ENCODE measurements at places on chromosomes 13 and 19.

- DNase-seq = no peak
These were observed 755 bp downstream of the SERTM1 start for GRCh38 chr13:36674337-36675212.

- DNase-seq = no peak
These were observed 776 bp downstream of the DNAJC3 start for GRCh38 chr13:95677564-95678266.

DNA sequence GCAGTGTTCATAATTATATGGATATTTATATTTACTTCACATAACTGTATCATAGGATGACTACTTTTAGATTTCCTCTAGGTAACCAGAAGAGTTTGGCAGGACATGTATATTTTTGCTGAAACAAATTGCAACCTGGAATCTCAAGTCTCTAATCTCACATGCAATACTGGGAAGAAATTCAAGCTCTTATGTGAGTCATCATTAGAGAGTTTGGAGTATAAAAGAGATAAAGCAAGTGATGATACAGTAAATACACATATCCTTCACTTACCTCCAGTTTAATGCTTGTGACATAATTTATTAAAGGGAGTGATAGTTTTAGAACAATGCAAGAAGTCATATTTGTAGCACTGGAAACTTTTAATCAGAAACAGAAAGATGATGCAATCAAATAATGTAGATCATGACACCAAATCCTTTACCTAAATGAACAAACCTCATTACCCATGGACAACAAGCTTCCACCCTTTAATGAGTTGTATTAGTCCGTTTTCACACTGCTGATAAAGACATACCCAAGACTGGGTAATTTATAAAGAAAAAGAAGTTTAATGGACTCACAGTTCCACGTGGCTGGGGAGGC lies 15.8 kb upstream of the OR7A17 start:
- DNase-seq = no peak

- DNase-seq = no peak
These were observed 5.2 kb upstream of the CDC16 start for GRCh38 chr13:114229506-114229905.

GRCh38 chr19:50669302-50670101 lies 20.3 kb downstream of the C19orf81 start:
- no peak for DNase-seq

DNA sequence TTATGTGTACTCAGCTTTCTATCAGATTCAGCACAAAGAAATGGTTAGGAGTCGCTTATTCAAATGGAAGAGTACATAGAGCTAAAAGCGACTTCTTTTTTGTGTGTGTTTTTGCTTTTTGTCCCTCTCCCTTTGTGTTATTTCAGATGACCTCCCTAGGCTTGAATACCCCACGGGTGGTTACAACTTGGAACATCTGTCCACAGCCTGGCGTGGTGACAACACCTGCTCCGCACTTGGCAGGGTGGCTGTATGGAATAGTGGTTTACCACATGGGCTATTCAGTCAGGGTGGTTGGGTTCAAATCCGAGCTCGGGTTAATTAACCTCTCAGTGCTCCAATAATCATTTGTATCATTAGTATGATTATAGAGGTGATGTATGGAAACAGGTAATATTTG lies 151.6 kb upstream of the FREM2 start:
- DNase-seq = peak; percentile 3

DNA sequence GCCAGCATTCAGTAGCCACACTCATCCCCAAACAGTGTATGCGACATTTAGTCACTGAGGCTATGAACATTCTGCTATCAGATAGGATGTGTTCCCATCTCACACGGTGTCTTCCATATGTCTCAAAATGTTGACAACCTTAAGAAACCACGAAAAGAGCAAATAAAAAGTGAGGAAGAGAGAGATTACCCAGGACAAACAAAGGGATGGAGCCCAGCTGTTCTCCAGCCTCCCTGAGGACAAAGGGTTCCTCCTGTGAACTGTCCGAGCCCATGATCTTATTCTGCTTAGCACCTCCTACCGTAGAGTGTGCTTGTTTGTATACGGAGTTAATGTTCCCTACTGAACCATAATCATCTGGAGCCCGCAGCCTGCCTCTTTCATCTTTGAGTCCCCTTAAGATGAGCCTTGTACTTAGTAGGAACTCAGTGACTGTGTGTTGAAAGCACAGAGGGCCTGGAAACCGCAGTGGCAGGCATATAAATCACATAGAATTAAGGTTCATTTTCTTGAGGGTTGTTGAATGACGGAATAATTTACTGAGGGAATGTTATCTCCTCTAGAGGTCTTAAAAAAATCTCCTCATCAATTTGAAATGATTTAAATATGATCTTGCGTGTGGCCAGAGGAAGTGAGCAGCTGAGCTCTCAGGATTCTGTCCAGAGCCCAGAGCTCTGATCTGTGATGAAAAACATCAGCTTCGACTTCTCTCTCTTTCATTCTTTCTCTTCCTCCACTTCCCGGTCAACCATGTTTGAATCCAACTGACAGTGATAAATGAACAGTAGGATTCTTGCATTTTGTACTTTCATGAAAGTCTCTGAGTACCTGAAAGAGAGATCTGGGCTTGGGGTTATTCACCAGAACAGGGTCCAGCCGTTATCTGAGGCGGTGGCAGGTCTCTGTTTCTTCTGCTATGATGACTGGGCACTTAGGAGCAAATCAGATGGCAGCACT lies 200.5 kb downstream of the KLF5 start:
- DNase-seq = no peak

DNA sequence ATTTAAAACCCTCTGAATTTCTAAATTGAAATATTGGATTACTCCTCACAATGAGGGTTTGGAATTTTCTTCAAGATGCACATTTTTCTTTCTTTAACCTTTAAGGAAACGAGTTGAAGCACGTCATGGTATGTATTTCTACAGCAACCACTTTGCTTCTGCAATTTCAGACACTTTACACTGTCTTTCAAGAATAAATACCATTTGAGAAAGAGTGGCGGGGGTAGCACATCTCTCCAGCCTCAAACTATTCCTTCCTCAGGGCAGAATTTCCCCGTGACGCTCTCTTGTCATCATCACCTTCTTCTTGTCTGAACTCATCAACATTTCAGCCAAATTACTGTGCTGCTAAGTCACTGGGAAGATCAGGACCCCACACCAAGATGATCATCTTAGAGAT lies 1073.4 kb downstream of the EFNB2 start:
- no peak for DNase-seq

- DNase-seq = no peak
These were observed 180.1 kb downstream of the POSTN start for GRCh38 chr13:37418490-37418889.

DNA sequence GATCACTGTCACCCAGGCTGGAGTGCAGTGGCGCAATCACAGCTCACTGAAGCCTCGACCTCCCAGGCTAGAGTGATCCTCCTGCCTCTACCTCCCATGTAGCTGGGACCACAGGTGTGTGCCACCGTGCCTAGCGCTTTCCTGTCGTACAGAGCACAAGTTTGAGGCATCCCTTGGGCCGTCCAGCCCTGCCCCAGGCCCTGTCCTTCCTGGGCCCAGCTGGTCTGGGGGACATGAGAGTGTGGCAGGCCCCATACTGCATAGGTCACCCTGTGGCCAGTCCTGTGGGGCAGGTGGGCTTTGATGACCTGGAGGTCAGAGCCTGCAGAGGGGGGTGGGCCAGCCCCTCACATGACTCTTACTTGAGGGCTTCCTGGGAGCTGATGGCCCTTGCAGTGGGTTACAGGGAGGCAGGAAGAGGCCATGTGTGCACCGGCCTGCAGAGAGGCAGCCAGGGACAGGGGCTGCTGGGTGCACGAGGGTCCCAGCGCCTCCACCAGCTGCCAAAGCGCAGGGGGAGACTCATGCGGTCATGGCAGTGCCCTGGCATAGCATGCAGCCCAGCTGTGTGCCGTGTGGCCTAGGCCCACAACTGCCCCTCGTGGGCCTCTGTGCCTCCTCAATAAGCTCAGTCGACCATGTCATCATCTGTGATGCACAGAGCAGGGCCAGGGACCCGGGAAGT lies 61.4 kb downstream of the KDM4B start:
- DNase-seq = no peak

- DNase-seq = no peak
These were observed 181.5 kb upstream of the TSHZ3 start for GRCh38 chr19:31530781-31531180.

- no peak for DNase-seq
These were observed 99.9 kb downstream of the GNG7 start for GRCh38 chr19:2602391-2603181.

- no peak for DNase-seq
These were observed 1.3 kb downstream of the UBL3 start for GRCh38 chr13:29849071-29849631.

DNA sequence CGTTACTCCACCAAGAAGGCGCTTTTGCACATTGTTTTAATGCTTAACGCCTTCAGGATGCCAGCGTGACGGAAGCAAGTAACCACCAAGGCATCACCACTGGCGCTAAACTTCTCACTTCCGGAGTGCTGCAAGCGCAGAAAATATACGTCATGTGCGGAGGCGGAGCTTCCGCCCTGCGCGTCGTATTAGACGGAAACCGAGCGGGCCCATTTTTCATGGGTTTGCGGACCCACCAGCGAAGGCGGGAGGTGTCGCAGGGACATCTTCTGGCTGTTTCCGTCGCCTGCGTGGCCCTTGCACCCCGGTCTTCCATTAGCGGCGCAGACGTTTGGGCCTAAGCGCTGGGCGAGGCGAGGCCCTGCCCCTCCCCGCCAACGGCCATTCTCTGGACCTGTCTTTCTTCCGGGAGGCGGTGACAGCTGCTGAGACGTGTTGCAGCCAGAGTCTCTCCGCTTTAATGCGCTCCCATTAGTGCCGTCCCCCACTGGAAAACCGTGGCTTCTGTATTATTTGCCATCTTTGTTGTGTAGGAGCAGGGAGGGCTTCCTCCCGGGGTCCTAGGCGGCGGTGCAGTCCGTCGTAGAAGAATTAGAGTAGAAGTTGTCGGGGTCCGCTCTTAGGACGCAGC lies at the start of gene ERCC5:
Gene ERCC5, plus strand, starts transcription at position 403 of the 631 bp plus-strand sequence. CDS start 235 bp downstream, outside the sequence.
- peak; percentile 93 for DNase-seq

GRCh38 chr19:18349524-18350128 lies 9.2 kb downstream of the PGPEP1 start:
- DNase-seq = peak; percentile 28

DNA sequence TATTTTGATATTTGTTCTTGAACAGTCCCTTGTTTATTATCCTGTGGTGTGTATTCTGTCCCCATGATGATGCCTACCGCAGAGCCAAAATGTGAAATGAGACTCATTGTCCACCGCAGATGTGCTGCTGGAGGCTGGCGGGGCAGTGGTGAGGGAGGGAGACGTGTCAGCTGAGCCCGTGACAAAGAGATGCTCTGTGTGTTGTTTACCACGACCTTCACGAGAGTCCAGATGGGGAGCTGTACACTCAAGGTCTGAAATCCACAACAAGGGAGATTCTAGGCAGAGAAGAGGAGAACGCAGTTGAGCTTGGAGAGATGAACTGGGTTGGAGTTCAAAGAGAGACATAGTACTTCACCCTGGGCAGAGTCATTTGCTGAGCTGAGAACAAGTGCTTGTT lies 20.8 kb upstream of the AMER2 start:
- no peak for DNase-seq

- DNase-seq = no peak
These were observed 56.6 kb downstream of the TBC1D4 start for GRCh38 chr13:75425216-75426009.

- no peak for DNase-seq
These were observed 776.3 kb downstream of the EFNB2 start for GRCh38 chr13:105758918-105759860.
